Hepatic stellate cell (primary cell): ENCODE measurements at places on chromosomes 2 and 18.

DNA sequence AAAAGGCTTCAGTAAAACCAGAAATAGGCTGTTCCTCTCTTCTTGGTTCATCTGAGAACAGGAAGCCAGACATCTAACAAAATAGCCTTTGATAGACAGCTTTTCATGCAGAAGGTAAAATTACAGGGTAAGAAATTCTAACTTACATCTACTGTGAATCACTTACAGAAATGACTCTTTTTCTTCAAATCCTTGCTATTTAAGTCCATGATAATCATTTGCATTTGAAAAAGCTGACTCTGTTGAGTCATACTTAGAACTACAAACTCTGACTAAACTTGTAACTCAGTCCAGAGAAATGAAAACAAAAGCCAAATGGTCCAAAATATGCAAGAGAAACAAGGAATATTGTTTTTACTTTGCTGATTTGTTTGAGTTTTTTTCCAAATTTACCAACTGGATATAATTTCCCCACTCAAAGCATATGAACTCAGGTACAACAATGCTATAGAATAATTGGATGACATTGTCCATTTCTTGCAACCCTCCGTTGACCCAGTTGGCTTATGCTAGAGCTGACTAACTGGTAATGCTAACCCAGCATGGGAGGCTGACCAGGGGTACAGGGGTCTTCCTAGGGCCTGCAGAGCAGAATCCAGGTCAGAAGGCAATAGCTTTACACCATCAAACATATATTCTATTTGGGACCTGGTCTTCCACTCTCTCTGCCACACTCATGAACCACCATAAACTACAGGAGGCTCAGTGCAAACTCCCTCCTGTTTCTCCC is 18.8 kb upstream of the MREG start:
- peak; percentile 50 for DNase-seq

- DNase-seq: no peak
Observed at GRCh38 chr2:209640358-209640757, 131.3 kb upstream of the UNC80 start.

DNA sequence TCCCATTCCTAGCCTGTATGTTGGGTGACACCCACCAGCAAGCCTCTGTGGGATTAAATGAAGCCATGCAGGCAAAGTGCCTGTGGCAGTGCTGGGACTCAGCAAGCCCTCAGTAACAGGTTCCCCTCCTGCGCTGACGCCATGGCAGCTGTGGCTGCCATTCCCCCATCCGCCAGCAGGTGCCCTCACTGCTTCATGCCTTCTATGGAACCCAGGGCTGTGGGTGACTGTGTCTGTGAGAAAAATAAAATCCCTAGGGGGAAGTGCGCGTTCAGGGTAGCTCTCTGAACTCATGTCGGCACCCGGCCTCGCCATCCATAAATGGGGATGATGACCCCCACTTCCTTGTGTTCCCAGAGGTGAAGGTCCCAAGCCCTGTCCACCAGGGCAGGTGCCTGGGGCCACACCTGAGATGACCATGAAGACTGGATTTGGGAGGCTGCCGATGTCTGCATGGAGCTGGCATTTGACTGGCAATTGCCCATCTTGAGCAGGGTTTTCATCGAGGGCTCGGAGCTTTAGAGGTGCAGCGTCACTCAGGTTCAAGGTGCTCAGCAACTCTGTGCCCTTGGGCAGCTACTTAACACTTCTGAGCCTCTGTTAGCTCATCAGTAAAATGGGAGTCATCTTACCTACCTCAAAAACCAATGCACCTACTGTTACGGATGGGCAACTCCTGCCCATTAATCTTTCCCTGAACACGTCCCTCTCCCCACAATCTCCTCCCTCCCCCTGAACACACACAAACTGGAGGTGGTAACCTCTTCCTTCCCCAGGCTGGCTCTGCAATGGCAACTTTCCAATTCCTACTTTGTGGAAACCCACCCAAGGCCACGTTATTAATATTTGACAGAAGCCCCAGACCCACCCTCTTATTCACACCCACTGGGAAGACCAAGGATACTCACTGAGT is 2.9 kb upstream of the MAL start:
- DNase-seq: peak; percentile 83

GRCh38 chr2:152432206-152432653 is 97.3 kb downstream of the FMNL2 start:
- DNase-seq: no peak

- DNase-seq: no peak
Observed at GRCh38 chr2:22950431-22950830, 434.5 kb upstream of the KLHL29 start.

DNA sequence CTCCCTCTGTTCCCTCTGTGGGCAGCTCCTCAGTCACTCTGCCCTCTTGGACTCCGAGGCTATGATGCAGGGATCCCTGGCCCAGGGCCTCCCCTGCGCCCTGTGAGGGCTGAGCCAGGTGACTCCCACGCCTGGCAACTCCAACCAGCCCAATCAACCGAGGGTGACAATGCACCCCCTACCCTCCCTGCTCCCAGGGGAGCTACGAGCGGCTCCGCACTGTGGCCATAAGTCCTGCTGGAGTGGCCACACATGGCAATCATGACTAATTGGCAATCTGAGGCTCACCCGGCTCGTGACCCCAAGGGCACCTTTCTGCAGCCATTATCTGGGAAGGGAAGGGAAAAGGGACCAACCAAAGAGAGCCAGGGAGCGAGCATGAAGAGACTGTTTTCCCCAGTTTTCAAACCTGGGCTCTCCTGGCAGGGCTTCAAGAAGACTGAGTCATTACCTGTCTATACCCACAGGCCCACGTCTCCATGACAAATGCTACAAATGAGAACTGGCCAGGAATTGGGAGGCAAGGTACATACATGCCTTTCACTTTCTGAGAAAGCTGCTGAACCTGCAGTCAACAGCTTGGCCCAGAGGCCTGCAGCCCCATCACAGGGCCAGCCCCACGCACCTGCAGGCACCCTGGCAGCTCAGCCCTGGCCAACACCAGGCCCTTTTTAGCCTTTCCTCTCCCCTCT is 45.1 kb downstream of the RPL31 start:
- DNase-seq: no peak

DNA sequence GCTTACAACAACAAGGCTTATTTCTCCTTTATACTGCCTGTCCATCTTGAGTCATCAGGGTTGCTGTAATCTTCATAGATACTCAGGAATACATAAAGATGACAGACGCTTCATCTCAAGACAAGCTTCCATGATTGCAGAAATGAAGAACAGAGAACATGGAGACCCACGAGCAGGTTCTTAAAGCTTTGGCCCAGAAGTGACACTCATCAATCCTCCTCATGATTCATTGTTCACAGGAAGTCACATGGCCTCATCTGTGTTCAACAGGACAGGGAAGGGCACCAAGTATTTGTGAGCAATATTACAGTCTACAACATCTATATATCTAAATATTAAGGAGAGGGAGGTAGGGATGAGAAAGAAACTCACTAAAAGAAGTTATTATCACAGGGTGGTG is 36.5 kb upstream of the PGAP1 start:
- DNase-seq: no peak

DNA sequence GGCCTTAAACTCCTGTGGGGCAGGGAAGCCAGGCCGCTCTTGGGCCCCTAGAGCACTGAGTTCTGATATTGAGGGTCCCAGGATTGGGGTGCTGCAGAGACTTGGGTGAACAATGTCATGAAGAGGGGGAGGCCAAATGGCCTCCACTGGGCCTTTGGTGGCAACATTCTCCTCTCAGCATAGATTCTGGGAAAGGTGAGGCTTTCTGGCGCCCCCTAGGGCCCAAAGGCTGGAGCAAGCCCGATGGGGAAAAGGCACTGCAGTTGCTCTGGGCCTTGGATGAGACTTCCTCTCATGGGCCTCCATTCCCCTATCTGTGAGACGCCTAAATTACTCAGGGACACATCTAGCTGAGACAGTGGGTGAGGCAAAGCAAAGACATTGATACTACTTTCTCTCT is 84.8 kb downstream of the ACAA2 start:
- DNase-seq: peak; percentile 41

GRCh38 chr2:172836827-172837226 is 101.2 kb downstream of the RAPGEF4 start:
- no peak for DNase-seq

GRCh38 chr18:944440-944839 is 39.8 kb downstream of the ADCYAP1 start:
- DNase-seq: no peak

DNA sequence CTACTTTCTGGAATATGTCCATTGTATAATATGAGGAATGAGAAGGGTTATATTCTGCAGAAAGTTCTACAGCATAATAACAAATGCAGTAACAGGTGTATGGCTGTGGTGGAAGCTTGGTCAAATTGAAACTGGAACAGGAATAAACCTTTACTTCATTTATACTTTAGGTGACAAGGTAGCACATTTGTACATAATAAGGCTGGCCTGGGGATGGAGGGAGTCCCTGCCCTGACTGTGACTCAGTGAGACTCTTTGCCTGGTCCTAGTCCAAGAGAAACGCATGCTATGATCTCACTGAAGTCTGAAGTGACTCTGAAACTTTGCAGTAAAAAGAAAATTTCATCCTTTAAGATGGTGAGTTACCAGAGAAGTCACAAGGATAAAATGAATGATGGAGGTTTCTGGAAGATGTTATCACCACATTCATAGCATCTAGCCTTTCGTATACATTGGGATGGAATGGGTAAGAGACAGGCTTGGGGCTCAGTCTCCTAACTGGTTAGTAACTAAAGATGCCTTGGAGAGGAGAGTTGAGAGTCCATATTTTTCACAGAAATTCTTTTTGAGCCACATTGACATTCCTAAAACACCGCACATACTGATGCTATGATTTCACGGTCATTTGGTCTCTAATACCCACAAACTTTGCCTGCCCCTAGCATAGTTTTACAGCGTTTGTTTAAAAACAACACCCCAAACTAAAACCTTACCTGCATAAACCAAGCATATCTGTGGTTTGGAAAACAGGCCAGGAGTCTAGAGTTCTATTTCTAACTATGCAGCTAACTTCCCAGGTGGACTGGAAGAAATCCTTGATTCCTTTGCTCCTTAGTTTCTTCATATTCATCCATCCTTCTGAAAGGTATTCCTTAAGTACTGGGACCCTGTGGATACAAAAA is 42.4 kb upstream of the NABP1 start:
- peak; percentile 25 for DNase-seq

DNA sequence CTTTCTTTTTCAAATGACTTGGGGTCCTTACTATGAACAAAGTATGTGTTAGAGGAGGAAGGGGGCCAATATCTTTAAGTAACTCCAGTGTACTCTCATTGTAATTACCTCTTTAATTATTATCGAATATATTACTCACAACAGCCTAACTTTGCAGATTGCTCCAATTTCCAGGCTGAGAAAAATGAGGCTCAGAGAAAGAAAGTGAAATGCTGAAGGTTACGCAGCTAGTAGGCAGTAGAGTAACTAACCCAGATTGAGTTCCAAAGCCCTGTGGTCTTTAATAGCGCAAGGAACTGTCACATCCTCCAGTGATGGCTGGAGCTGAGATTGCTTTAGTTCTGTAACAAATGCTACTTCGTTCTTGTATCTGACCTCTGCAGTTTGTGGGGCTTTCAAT is 2.2 kb upstream of the GYPC start:
- DNase-seq: no peak
